ENCODE measurements at places on chromosomes 7 and 10.

- no peak for DNase-seq
Measured at GRCh38 chr10:97320480-97321031, 1.5 kb downstream of the FRAT1 start.

DNA sequence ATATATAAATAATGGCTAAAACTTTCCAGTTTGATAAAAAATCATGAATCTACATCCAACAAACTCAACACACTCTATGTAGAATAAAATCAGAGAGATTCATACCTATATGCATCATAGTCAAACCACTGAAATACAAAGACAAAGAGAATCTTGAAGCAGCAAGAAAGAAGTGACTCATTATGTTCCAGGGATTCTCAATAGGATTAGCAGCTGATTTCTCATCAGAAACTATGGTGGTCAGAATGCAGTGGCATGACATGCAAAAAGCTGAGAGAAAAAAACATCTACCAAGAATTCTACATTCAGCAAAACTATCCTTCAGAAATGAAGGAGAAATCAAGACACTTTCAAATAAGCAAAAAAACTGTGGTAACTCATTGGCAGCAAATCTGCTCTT, 187.4 kb downstream of the RNLS start:
- no peak for DNase-seq

GRCh38 chr10:30438021-30438850, 4.3 kb downstream of the MAP3K8 start:
- no peak for DNase-seq

DNA sequence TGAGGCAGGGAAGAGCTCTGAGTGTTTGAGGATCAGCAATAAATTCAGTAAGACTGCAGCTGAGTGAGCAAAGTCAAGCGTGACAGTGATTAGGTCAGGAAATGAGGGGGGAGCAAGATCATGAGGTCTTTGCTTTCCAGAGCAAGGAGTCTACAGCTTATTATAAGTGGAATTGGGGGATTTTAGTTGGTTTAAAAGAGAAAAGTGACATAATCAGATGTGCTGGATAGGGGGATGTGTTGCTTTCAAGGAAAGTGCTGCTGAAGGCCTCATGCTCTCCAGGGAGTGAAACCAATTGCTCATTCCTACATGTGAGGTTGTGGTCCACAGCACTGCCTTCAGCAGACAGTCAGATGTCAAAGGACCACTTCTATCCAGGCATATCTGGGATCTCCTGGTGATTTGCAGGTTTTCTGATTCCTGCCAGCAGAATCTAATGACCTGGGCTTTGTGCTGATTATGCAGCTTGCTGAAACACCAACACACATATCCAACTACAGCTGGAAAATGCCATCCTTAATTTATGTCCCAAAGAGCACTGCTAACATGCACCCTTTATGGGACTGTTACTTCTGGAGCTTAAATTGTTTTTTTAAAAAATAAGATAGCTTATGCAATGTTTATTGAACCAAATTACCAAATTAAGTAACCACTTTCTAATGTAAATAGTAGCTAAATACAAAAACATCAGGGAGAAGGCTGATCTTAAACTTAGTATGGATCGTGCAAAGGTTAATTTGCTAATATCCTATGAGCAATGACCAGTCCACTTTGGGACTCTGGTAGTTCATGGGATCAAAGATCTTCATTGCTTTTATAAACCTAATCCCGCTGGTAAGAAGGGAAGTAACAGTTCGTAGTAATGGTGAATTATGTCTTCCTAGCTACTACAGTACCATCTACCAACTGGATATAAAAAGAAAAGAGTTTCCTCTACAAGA, 607.6 kb downstream of the KCNMA1 start:
- DNase-seq: no peak

DNA sequence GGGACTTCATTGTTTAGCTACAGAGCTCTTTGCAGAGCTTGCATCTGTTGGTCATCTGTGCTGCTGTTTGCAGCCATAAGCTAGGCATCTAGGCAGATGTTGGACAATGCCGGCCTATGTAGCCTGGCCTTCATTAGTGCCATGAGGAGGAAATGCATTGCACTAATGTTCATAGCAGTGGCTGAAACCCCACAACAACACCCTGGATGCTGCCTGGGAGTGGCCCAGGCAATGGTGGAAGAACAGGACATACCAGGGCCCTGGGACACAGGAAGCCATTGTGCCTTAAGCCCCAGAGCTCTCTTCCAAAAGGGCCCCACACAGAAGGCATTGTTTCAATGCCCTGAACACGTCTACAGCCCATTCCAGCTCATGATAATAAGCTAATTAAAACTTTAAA, 131.5 kb upstream of the LYZL1 start:
- DNase-seq: no peak

Measured in activated CD4-positive, alpha-beta T cell treated with anti-CD3 and anti-CD28 coated beads, Interleukin-10, Interleukin-2, amounts not matched to agents 100 ng/mL and 50 ng/mL, durations not matched to agents 16 hours and 8 hours (primary cell).